ENCODE measurements at places on chromosomes 16 and 17.
A peak's percentile ranks its signal among the peaks of the same experiment; 100 is the strongest.

DNA sequence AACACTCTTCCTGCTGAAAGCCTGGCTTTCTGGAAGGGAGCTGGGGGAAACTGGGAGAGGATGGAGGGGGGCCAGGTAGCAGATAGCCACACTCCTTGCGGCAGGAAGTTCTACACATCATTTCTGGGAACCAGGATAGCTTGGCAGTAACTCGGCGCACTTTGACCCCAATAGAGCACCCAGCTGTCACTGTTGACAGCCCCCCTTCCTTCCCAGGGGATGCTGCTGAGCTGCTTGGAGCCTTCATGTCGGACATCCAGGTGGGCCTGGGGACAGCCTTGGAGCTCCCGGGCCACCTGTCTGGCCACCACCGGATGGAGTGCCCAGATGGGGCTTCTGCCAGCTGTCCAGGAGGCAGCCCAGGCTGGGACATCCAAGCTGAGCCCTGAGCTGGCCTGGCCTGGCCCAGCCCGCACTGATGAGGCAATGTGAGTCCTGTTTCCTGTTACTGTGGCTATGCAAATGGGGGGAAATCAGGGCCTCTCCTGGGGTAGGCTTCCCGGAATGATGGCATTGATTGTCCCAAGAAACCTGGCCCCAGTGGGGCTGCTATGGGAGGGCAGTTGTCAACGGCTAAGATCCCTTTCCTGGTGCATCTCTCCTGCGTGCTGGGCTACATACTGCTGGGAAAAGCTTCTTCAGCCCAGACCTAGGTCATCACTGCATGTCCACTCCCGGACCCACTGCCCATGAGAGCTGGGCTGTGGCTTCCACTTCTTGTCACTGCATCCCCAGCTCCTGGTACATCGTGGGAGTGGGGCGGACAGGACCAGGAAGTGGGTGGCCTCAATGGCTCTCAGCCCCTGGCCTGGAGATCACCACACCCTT is 50.0 kb downstream of the SOCS1 start:
- no peak for DNase-seq

DNA sequence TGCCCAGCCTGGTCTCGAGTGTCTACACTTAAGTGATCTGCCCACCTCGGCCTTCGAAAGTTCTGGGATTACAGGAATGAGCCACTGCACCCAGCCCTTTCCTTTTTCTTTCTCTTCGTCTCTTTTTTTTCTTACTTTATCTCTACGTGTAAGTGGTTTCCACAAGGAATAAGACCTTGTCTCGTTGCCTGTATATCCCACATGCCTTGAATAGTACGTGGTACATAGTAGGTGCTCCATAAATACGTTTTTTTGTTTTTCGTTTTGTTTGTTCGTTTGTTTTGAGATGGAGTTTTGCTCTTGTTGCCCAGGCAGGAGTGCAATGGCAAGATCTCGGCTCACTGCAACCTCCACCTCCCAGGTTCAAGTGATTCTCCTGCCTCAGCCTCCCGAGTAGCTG is 86.0 kb downstream of the YPEL2 start:
- no peak for DNase-seq

GRCh38 chr17:50833510-50834428 is 1.6 kb upstream of the WFIKKN2 start:
- no peak for DNase-seq

DNA sequence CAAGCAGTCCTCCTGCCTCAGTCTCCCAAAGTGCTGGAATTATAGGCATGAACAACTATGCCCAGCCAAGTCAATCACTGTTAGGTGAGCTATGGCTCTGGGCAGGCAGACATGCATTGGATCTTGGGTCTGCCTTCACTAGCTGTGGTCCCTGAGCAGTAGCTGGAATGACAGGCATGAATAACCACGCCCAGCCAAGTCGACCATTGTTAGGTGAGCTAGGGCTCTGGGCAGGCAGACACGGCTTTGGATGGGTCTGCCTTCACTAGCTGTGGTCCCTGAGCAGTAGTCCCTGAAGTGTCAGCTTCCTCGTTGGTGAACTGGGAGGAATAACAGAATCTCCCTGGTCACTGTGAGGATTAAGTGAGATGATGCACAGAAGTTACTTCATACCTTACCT is 6.4 kb downstream of the MRM3 start:
- DNase-seq: no peak

- DNase-seq: no peak
These were observed 41.8 kb downstream of the MYO18A start for GRCh38 chr17:29138184-29138955.

DNA sequence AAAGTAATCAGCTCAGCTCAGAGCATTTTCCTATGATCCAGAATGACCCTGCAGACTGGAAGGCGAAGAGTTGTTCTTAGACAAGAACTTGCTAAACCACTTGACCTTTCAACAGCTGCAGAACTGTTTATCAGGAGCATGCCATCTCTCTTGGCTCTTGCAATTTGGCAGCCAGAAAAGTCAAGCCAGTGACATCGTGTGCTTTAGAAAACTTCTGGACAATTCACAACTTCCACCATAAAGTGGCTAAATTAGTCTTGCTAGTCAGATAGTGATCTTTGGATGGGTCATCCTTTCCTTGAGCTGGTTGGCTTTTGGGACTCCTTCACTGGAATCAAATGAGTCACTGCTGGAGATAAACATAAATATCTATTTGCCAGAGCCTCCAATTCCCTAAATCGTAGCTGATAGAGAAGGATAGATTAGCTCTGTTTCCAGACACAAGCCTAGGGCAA is 146.5 kb downstream of the MAP2K6 start:
- DNase-seq: no peak

- no peak for DNase-seq
These were observed 797 bp downstream of the GRB7 start for GRCh38 chr17:39738568-39738901.

DNA sequence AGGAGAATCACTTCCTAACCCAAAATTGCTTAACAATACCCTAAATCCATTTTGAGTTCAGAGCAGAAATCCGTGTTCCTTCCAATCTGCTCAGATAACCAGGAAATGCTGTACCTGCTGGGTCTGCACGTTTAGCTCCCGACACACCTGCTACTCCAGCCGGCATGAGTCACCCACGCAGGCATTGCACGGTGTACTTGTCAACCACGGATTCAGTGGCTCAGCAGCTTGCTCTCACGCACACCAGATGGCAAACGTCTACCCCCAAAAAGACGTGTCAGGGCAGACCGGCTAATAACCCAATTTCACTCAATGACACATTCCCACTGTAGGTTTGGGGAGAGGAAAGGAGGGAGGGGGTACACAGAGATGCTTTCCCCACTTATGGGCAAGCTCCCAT is 468.1 kb downstream of the SOX9 start:
- DNase-seq: no peak

DNA sequence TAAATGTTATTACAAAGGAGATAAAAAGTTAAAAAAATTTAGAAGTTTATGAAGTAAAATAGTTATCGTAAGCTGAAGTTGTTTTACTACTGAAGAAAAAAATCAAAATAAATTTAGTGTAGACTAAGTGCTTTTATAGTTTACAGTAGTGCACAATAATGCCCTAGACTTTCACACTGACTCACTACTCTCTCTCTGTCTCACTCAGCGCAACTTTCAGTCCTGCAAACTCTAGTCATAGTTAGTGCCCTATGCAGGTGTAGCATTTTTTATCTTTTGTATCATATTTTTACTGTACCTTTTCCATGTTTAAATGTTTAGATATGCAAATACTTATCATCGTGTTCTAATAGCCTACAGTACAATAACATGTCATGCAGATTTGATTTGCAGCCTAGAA is 17.7 kb upstream of the TOM1L1 start:
- DNase-seq: no peak

- DNase-seq: no peak
These were observed 45.2 kb downstream of the CMTM3 start for GRCh38 chr16:66649636-66650205.

DNA sequence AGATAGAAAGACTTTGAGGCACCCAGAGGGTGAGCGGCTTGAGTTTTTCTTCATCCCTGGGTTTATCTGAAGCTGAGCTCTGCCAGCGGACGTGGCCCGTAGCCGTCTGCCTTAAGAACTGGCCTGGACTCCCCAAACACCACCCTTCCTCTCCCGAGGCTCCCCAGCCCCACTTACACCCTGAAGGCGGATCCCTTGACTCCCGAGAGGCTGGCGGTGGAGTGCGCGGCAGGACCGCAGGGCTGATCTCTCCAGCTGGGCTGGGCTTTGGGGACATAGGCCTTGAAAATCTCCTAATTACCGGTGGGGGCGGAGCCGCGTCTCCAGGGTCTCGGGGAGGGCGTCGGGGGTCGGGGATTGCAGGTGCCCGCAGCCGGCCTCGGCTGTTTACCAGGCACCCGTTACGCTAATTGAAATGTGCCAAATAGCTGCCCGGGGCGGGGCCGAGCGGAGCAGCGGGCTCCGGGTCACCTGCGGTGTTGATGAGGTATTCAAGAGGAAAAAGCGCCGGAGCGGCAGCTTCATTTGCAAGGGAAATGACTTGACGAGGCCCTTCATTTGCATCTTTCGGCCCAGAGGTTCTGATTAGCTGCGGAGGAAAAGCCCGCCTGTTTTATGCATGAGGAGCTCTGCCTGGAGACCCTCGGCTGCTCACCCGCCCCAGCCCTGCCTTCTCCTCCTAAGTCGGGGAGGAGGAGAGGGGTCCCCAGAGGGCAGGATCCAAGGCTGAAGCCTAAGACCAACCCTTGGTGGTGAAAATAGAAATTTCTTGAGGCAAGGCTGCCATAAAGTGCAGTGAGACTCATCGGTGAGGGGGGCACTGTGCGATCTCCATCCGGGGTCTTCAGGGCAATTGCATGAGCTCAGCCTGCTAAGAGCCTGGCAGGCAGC is 100.7 kb downstream of the MGAT5B start:
- DNase-seq: peak; percentile 58

- no peak for DNase-seq
These were observed 581.6 kb upstream of the PSMD7 start for GRCh38 chr16:73714976-73715375.

- DNase-seq: no peak
These were observed 48.7 kb downstream of the GSG1L start for GRCh38 chr16:28014851-28015250.

GRCh38 chr17:1638171-1638590 is 7.4 kb downstream of the SCARF1 start:
- no peak for DNase-seq

- DNase-seq: no peak
These were observed 515.0 kb upstream of the SALL1 start for GRCh38 chr16:51666074-51666473.

GRCh38 chr17:64423881-64424280 is 25.0 kb upstream of the MILR1 start:
- DNase-seq: no peak

DNA sequence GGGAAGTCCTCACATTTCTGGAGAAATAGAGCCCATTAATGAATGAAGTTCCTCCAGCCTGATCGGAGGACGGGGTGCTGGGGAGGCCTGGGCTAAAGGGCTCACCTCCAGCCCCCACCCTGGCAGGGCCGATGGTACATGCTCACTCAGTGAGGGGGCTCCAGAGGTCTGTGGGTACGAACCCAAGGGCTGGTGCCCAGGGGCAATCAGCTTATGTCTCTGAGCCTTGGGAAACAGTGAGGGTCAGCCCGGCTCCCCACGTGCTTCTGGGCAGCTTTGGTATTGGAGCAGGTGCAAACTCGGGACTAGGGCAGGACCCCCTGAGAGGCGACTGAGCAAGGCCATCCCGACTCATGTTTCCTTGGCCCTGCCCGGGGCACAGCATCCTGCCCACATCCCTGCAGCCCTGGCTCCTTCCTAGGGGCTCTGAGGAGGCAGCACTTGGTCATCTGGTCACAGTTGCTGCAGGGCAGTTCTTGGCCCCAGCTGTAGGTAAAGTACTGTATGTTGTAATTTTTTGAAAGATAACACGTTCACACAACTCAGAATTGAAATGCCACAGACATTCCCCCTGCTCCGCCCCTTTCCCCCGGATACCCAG is 969 bp upstream of the CETP start:
- no peak for DNase-seq

GRCh38 chr17:74555427-74555940 is 9.6 kb upstream of the CD300C start:
- no peak for DNase-seq
